ENCODE measurements at places on chromosomes 2 and 18.
A peak's percentile ranks its signal among the peaks of the same experiment; 100 is the strongest.

DNA sequence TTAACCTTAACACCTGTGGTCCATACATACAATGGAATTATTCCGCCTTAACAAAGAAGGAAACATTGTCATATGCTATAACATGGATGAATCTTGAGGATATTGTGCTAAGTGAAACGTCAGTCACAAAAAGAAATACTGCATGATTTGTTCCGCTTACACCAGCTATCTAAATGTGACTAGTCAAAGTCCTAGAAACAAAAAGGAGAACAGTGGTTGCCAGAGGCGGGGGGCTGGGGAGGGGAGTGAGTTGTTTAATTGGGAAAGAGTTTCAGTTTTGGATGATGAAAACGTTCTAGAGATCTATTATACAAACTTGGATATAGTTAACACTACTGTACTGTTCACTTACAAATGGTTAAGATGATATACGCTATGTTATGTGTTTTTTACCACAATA lies 72.0 kb downstream of the SPRED2 start:
- DNase-seq: no peak

GRCh38 chr2:207394812-207395534 lies 134.8 kb upstream of the CREB1 start:
- DNase-seq: peak; percentile 18

DNA sequence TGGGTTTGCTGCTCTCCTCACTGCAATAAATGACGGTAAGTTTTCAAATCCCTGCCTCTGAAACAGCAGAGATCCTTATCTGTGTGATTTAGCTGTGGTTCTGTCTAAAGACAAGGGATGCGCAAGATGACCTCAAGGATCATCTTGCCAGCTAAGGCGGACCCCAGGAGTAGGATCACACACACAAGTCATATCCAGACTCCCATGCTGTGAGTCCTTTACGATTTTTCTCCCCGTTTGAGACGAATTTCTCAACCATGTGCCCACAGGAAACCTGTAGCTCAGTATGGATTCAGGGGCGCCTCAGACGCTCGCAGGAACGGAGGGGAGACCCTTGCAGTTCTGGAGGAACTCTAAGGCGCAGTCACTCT lies 11.1 kb upstream of the DCTN1 start:
- no peak for DNase-seq

GRCh38 chr2:23993736-23994269 lies 16.1 kb upstream of the MFSD2B start:
- no peak for DNase-seq

GRCh38 chr18:53253789-53254188 lies 913.8 kb downstream of the DCC start:
- no peak for DNase-seq

DNA sequence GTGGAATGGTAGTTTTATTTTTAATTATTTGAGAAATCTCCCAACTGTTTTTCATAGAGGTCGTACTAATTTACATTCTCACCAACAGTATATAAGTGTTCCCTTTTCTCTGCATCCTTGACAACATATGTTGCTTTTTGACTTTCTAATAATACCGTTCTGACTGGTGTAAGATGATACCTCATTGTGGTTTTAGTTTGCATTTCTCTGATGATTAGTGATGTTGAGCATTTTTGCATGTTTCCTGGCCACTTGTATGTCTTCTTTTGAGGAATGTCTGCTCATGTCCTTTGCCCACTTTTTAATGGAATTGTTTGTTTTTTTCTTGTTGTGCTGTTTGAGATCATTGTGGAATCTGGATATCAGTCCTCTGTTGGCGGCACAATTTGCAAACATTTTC lies 242.5 kb downstream of the ZNF521 start:
- no peak for DNase-seq

- no peak for DNase-seq
These were observed 46.7 kb upstream of the FHOD3 start for GRCh38 chr18:36250827-36251226.

DNA sequence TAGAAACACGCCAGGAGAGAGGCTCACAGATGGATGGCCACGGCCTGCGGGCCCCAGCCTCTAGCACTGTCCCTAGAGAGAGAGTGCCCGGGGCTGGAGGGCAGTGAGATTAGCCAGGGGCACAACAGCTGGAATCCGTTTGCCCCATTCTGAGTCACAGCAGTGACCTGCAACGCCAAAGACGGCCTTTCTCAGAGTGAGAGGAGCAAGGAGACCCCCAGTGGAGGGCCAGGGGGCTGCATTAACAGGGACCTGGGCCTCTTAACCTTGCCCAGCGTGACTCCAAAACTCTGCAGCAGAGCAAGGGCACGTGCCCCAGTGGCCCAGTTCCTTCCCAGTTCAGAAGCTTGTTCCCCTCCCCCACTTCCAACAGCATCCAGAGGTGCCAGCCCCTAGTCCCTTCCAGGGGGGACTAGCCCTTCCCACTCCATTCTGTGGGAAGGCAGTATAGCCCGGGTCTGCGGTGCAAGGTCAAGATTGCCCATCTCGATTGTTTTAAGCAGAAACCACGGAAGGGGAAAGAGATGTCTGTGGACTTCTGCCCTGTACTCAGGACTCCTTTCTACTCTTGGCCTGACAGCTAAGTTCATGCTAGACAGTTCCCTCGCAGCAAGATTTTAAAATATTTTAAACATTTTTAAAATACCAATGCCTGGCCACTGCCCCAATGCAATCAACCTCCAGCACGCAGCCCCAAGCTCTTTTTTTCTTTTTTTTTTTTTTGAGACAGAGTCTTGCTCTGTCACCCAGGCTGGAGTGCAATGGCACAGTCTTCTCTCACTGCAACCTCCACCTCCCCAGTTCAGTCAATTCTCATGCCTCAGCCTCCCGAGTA lies 50.9 kb upstream of the BIN1 start:
- no peak for DNase-seq

- no peak for DNase-seq
These were observed 58.1 kb downstream of the PAX3 start for GRCh38 chr2:222240676-222241049.

GRCh38 chr2:224976629-224977525 lies 65.4 kb downstream of the DOCK10 start:
- no peak for DNase-seq

GRCh38 chr2:152386266-152386665 lies 51.3 kb downstream of the FMNL2 start:
- no peak for DNase-seq

DNA sequence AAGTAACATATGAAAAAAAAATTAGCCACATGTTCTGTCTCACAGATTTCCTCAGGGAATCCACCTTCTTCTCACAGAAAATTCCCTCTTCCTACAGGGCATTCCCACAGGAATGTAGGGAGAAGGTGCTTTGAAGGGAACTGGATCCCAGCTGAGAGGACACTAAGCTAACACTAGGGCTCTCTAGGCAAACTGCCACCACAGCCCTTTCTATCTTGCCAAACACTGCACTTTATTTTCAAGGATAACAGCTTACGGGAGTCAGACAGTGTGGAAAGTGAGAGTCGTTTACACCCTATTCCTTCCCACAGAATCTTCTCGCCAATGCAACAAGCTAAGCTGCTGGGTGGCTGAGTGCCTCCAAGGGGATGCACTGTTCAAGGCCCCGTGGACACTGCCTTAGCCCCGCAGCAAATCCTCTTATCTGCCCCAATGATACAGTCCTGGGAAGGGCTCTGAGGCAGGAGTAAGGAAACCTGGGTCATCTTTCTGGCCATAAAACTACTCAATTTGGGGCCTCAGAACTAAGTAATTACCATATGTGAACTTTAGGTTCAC lies 76.9 kb downstream of the CCDC93 start:
- DNase-seq: no peak

DNA sequence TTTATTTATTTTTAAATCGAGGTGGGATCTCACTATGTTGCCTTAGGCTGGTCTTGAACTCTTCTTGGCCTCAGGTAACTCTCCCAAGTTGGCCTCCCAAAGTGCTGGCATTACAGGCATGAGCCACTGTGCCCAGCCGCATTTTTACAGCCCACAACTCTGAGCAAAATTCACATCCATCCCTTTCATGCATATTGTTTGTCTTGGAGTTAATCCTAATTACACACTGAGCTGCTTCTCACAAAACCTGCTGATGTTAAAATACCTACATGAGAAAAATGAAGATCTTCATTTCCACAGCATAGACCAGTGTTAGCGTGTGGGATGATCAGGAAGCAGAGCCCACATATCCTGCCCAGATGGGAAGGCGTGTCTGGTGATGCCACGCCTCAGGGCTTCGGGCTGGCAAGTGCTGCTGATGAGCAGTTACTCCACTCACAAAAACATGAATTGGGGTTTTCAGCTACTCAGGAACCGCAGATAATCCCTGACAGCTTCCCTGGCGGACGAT lies 14.6 kb downstream of the ITGB1BP1 start:
- DNase-seq: no peak

DNA sequence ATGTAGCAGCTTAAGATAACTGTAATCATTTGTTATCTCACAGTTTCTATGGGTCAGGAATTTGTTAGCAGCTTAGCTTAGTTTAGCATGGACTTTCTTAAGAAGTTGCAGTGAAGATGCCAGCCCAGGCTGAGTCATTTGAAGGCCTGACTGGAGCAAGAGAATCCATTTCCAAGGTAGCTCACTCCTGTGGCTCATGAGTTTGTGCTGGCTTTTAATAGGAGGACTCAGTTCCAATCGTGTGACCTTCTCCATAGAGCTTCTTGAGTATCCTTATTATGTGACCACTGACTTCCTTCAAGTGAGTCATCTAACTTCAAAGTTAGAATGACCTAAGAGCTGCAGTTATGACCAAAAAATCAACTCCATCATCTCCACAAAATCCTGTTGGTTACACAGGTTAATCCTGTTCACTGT lies 1.4 kb downstream of the GPATCH11 start:
- DNase-seq: no peak

DNA sequence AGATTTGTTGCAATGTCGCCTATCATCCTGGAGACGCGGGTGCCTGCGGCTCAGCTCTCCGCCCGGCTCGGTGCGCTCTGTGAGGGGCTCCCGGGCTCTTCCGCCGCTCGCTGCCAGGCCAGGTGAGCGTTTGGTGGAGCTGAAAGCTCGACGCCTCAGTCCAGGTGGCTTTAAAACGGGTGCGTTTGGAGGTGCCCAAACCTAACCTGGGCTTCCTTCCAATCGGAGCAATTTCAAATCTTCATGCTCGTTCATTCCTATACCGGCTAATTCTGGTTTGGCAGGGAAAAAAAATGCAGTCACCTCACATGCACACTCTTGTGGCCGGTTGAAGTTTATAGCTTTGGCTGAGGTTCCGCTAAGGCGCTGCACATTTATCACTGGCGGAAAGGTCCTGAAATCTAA lies at the start of gene SLC16A14:
SLC16A14 (minus strand) TSS at position 274 of the 405 bp plus-strand sequence. CDS start 9,572 bp downstream, outside the sequence.
- no peak for DNase-seq

- peak; percentile 47 for DNase-seq
These were observed at the start of gene CRIM1 for GRCh38 chr2:36355151-36355889. TSS of gene CRIM1 (plus strand) at chr2:36355778. CDS start at chr2:36356293, 515 bp downstream.

GRCh38 chr2:71503837-71504236 lies 50.5 kb downstream of the DYSF start:
- DNase-seq: no peak

GRCh38 chr2:165594935-165595255 lies 125.4 kb downstream of the CSRNP3 start:
- DNase-seq: no peak

DNA sequence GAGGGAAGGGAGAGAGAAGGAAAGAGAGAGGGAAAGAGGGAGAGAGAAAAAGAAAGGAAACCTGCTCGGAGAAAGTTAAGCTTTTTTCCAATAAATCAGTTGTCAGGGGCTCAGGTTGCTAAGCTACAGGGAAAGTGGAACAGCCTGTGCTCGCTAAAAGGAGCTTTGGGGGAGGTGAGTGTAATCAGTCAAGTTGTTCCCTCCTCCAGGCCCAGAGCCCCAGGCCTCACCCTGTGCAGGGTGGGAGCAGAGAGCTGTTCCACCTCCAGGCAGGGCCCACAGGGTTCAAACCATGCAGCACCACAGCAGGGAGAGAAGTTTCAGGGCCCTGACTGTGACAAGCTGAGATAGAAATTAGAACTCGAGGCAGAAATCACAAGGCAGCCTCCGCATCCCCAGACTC lies 56.4 kb upstream of the PPP1CB start:
- DNase-seq: no peak

DNA sequence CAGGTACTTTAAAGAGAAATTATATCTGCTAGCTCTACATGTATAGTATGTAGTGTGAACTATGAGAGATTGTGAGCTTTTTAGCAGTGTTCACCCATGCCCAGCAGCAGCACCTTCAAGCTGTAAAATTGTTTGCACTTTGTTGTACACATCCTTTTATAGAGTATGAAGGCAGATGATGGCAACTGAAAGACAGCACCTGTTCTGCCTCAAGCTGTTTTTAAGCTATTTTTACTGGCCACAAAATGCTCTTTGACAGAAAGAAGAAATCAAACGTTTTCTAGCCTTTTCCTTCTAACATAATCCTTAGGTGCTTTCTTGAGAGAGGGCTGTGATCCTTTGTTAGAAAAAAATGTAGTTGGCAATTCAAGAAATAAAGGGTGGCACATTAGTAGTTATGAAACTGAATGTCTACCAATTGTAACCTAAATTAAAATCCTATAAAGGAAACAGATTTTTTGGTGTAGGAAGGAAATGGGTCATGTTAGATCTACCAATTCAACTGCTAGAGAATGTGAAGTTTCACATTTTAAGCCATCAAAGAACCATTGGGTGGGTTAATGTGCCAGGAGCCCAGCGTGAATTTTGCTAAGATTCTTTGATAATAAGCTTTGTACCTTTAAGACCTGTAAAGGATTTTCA lies 59.5 kb downstream of the R3HDM1 start:
- DNase-seq: no peak

DNA sequence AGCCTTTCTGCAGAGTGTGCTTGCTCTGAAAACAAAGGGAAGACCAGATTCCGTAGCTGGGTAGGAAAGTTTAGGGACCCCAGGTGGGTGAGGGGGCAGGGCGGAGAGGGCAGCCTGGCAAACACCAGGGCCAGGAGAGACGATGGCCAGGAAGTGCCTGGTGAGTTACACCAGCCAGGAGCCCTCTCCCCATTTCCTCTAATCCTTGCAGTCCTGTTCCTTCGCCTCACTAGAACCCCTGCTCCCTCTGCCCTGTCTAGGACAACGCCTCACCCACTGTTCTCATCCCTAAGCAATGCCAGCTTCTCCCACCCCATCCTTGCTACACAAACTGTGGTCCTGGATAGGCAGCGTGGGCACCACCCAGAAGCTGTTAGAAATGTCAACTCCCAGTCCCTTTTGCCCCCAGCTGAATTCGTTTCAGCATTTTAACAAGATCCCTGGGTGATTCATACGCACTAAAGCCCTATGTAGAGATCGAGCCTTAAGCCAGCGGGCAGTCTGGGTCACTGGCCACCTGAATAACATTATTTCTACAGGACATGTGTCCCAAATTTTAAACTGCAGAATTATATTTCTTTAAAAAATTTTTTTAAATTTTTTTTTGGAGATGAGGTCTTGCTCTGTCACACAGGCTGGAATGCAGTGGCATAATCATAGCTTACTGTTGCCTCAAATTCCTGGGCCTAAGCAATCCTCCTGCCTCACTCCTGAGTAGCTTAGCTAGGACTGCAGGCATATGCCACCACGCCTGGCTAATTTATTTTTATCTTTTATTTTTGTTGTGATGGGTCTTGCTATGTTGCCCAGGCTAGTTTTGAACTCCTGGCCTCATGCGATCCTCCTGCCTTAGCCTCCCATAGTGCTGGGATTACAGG lies 10.9 kb downstream of the WIPF1 start:
- DNase-seq: no peak

GRCh38 chr2:20629581-20630171 lies 21.2 kb downstream of the HS1BP3 start:
- no peak for DNase-seq

Measured in stimulated activated naive CD4-positive, alpha-beta T cell treated with Interleukin-2 at 50 U/mL for 16 hours (primary cell).